ENCODE measurements at places on chromosomes 1 and 21. TPM values are rescaled to one million over a fixed set of nuclear protein-coding genes. Genes with fewer than 3 reads are reported as not detected.
A peak's percentile ranks its signal among the peaks of the same experiment; 100 is the strongest.

CD1D gene
- total RNA-seq, result 1.8 TPM

TAL1 gene
- total RNA-seq, result 15.1 TPM

OLIG2 gene
- total RNA-seq, result not detected

NKAIN1 gene
- total RNA-seq, result not detected

SERBP1 gene
- total RNA-seq, result 155 TPM

TMEM222 gene
- 9.7 TPM for total RNA-seq

PAPPA2 gene
- total RNA-seq, result 4.0 TPM

ADAMTSL4 gene
- total RNA-seq, result 15.9 TPM

DNA sequence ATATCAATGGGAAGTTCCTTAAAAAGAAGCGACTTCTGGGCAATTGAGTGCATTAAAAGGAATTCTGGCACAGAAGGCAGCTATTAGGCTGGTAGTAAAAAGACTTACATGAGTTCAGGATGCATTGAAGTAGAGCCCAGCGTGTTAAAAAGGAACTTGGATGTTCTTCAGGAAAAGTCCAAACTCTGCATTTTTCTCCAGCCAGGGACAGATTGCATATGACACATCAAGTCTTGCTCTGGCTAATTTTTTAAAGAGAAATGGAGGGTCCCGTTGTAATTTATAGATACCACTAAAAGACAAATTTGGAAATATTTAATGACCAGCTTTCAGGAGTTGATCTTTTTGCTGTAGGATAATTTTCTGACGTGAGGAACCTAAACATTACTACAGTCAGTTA is 1.2 kb downstream of the TPRG1L start:
- no peak for DNase-seq

DNA sequence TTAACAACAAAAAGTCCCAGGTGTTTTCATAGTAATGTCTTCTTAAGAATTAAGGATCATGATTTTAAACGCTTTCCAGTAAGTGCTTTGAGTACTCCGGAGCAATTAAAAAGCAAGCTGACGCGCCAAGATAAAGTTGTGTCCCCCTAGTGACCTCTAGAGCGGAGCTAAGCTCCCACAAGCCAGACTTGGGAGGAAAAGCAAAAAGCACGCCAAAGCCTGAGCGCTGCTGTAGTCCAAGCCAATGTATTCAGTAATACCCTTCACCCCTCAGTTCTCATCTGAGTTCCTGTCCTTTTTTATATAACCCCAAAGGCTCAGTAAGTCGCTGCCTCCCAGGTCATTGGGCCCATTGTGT is 3.5 kb upstream of the SLC44A5 start:
- no peak for DNase-seq

GRCh38 chr1:182857212-182857611 is 18.1 kb downstream of the DHX9 start:
- no peak for DNase-seq

- no peak for DNase-seq
Measured at GRCh38 chr1:247113094-247113497, 8.9 kb upstream of the ZNF669 start.

DNA sequence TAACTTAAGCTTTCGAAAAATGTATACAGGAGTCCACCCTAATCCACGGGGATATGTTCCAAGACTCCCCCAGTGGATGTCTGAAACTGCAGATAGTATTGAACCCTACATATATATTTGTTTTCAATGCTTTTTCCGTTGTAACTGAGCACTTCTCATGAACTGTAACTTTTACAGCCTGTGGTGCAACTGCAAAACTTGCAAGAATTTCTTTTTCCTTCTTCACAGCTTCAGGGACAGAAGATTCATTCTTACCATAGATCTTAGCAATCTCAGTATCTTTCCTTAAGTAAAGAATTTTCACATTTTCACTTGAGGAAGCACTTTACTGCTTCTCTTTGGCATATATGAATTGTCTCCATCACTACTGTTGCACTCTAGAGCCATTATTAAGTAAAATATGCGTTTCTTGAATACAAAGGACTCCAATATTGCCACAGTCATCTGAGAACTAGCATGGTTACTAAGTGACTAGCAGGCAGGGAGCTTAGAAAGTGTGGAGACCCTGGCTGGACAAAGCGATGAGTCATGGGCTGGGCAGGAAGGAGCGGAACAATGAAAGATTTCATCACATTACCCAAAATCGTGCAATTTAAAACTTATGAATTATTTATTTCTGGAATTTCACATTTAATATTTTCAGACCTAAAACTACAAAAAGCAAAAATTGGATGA is 14.1 kb downstream of the DPYD start:
- peak; percentile 29 for DNase-seq

GRCh38 chr1:5717031-5717682 is 275.1 kb downstream of the NPHP4 start:
- DNase-seq, result no peak

- no peak for DNase-seq
Measured at GRCh38 chr1:34371829-34372532, 195.3 kb downstream of the C1orf94 start.

DNA sequence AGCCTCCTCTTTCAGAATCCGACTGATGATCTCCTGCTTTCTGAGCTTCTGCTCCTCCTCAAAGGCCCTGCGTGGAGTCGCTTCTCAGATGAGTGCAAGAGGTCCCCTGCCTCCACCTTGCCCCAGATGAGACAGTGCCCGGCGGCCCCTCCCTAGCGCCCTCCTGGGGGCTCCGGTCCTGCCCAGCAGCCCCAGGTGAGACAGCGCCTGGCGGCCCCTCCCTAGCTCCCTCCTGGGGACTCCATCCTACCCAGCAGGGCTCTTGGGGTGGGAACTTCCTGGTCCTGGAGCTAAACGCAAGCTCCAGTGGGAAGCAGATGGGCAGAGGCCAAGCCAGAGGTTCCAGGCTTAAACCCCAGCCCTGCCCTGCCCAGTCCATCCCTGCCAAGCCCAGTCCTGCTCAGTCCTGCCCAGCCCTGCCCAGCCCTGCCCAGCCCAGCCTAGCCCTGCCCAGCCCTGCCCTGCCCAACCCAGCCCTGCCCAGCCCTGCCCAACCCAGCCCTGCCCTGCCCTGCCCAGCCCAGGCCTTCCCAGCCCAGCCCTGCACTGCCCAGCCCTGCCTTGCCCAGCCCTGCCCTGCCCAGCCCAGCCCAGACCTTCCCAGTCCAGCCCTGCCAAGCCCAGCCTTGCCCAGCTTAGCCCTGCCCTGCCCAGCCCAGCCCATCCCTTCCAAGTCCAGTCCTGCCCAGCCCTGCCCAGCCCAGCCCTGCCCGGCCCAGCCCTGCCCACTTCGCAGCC is 34.6 kb downstream of the CFAP74 start:
- no peak for DNase-seq

All from uterus (tissue), 4 donors.